ENCODE measurements at places on chromosomes 6 and 20. TPM values are rescaled to one million over a fixed set of nuclear protein-coding genes. Genes with fewer than 3 reads are reported as not detected.

The BMP7 gene
- total RNA-seq: not detected

The GPX6 gene
- not detected for total RNA-seq

The PRDM1 gene
- total RNA-seq: 0.15 TPM

The EDN1 gene
- 10.6 TPM for total RNA-seq

The DLL1 gene
- 0.35 TPM for total RNA-seq

- no peaks in the 10 kb centered on the region for H3K27me3 ChIP-seq
- DNase-seq: no peak
Observed at GRCh38 chr6:157946865-157947532, 34.7 kb upstream of the SYNJ2 start.

GRCh38 chr6:136994782-136995181 lies 50.0 kb downstream of the IL20RA start:
- H3K36me3 ChIP-seq: no peaks in the 10 kb centered on the region
- H3K27ac ChIP-seq: no peak overlapping the region
- peaks cover 13% of the 10 kb centered on the region for H3K4me1 ChIP-seq

GRCh38 chr20:25339608-25340007 lies 51.0 kb downstream of the ABHD12 start:
- H3K27me3 ChIP-seq: no peaks in the 10 kb centered on the region
- H3K4me3 ChIP-seq: no peak overlapping the region
- H3K27ac ChIP-seq: no peak overlapping the region
- DNase-seq: no peak
- H3K4me1 ChIP-seq: peaks cover 9% of the 10 kb centered on the region

- peak overlapping the region; percentile 46 for H3K27ac ChIP-seq
- H3K4me3 ChIP-seq: no peak overlapping the region
- no peak for DNase-seq
- peaks cover 23% of the 10 kb centered on the region for H3K4me1 ChIP-seq
- H3K27me3 ChIP-seq: no peaks in the 10 kb centered on the region
- no peaks in the 10 kb centered on the region for H3K36me3 ChIP-seq
Observed at GRCh38 chr6:18081025-18081668, 41.3 kb downstream of the NHLRC1 start.

- peaks cover 14% of the 10 kb centered on the region for H3K4me1 ChIP-seq
- H3K4me3 ChIP-seq: no peak overlapping the region
- no peaks in the 10 kb centered on the region for H3K36me3 ChIP-seq
- no peaks in the 10 kb centered on the region for H3K27me3 ChIP-seq
- no peak for DNase-seq
- no peak overlapping the region for H3K27ac ChIP-seq
Observed at GRCh38 chr20:10783707-10784553, 110.1 kb upstream of the JAG1 start.

DNA sequence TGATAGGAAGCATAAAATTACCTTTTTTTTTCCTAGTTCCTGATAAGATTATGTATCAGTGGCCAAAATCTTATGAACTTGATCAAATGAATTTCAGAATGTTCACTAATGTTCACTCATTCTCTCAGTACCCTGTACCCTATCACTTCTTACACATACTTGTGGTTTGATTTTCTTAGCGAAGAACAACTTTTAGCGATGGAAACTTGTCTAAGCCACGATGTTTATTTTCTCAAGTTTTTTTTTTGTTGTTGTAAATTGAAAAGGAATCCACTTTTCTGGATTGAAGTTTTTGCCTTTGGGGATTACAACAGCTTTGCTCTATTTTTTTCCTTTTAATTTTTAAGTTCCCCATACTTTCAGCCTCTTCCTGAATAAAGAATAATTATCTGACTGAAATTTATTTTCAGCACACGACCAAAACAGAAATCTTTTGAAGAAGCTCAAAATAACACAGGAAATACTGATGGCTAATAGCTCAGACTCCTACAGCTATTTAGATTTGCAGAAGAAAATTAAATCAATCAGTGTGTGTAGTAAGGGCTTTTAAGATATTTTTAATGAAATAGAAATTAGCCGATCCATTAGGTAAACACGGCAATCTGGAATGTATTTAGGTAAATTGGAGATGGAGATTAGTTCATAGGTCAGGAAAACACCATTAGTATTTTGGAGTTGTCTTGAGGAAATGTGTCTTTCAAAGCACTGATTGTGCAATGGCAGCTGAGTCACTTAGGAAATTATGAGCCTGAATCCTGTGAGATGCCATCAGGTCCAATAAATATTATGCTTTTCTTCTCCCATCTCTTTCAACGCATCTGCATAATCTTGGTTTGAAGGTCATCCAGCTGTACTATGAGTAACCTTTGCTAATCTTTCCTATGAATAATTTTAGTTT lies 217.5 kb downstream of the GJA1 start:
- no peak for DNase-seq
- no peak overlapping the region for H3K4me3 ChIP-seq
- no peaks in the 10 kb centered on the region for H3K36me3 ChIP-seq
- H3K4me1 ChIP-seq: peaks cover 22% of the 10 kb centered on the region
- no peaks in the 10 kb centered on the region for H3K27me3 ChIP-seq

DNA sequence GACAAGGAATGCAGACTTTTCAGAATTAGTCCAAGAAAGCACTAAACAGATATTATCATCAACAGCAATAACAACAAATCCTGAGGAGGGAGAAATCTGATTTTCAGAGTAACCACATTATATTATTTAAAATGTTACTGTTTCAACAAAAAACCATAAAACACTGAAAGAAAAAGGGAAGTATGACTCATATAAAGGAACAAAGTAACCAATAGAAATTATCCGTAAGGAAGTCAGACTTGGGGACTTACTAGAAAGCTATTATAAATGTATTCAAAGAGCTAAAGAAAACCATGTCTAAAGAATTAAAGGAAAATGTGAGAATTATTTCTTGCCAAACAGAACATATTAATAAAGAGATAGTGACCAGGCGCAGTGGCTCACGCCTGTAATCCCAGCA lies 98.1 kb downstream of the MYLK4 start:
- H3K4me3 ChIP-seq: no peak overlapping the region
- no peaks in the 10 kb centered on the region for H3K27me3 ChIP-seq
- peaks cover 10% of the 10 kb centered on the region for H3K4me1 ChIP-seq
- peaks cover 6% of the 10 kb centered on the region for H3K36me3 ChIP-seq
- no peak for DNase-seq
- H3K27ac ChIP-seq: no peak overlapping the region

DNA sequence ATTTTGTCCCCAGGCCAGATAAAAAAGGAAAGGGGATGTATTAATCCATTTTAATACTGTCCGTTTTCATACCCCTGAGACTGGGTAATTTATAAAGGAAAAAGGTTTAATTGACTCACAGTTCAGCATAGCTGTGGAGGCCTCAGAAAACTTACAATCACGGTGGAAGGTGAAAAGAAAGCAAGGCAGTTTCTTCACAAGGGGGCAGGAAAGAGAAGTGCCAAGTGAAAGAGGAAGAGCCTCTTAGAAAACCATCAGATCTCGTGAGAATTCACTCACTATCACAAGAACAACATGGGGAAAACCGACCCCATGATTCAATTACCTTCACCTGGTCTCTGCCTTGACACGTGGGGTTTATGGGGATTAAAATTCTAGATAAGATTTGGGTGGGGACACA lies 152.5 kb downstream of the IBTK start:
- no peak overlapping the region for H3K4me3 ChIP-seq
- no peaks in the 10 kb centered on the region for H3K27me3 ChIP-seq
- H3K4me1 ChIP-seq: no peaks in the 10 kb centered on the region
- no peaks in the 10 kb centered on the region for H3K36me3 ChIP-seq

GRCh38 chr6:133085471-133085870 lies 155.7 kb upstream of the EYA4 start:
- H3K36me3 ChIP-seq: no peaks in the 10 kb centered on the region
- H3K27ac ChIP-seq: no peak overlapping the region
- H3K27me3 ChIP-seq: no peaks in the 10 kb centered on the region

GRCh38 chr20:50321797-50322480 lies 131.3 kb downstream of the CEBPB start:
- no peaks in the 10 kb centered on the region for H3K27me3 ChIP-seq
- H3K4me1 ChIP-seq: peaks cover 30% of the 10 kb centered on the region
- no peak for DNase-seq
- H3K4me3 ChIP-seq: no peak overlapping the region
- H3K27ac ChIP-seq: peak overlapping the region; percentile 84
- H3K36me3 ChIP-seq: no peaks in the 10 kb centered on the region

GRCh38 chr20:53961527-53961926 lies 108.9 kb downstream of the BCAS1 start:
- H3K27me3 ChIP-seq: peaks cover 3% of the 10 kb centered on the region
- H3K27ac ChIP-seq: no peak overlapping the region
- peaks cover 22% of the 10 kb centered on the region for H3K4me1 ChIP-seq

Data from chondrocyte (in vitro differentiated cells).